ENCODE measurements at places on chromosomes 4 and X. TPM values are rescaled to one million over a fixed set of nuclear protein-coding genes. Genes with fewer than 3 reads are reported as not detected.

DNA sequence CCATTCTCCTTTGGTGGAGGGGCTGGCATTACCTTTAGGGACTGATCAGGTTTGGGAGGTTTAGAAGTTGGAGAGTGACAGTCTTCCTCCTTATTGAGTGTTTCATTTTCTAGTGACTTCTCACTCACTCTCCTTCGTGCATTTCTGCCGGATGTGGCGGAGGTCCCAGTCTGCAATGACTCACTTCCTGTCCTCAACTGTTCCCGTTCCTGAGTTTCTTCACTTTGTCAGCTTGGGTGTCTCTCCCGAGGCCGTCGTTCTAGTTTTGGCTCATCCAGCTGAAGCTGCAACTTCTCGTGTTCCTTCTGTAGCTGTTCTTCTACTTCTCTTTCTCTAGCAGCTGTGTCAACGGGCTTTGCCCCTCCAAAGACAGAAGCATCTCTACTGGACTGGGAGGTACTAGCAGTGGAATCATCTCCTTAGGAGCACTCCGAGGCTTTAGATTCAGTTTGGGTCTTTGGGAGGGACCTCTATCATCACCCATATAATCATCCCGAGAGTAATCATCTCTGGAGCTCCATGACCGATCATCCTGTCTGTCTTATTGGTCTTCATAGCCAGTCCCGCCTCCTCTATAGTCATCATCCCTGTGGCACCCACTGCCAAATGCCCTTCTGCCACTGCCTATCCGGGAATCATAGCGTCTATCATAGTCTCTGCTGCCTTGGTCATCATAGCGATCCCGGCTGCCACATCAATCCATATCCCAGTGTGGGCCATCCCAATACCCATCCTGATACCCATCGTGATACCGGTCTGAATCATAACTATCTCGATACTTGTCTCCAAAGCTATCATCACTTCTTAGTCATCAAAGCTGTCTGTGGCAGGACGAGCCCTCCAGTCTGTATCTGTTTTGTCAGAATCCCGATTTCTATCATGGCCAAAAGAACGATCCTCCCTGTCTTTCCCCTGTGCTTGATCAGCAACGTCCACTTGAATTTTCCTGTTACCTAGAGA lies 35.3 kb upstream of the VSIG4 start:
- no peaks in the 10 kb centered on the region for H3K36me3 ChIP-seq
- no peak overlapping the region for H3K4me3 ChIP-seq
- DNase-seq: no peak
- H3K4me1 ChIP-seq: no peaks in the 10 kb centered on the region

DNA sequence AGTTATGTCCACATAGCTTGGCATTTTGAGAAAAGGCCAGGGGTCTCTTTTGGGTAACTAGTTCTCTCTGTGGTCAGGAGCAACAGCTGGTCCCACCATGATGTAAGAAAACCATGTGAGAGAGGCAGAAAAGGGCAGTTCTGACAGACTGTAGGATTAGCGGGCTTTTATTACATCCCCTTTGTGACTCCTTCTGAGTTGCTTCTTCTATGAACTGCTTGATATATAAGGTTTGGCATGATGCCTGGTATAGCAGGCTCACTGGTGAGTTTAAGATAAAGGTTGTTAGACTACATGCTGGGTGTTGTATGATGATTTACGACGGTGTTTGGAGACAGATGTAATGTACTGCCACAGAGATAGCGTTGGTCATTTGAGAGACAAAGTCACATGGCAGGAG lies 2308.1 kb upstream of the AGA start:
- no peaks in the 10 kb centered on the region for H3K36me3 ChIP-seq
- no peaks in the 10 kb centered on the region for H3K4me1 ChIP-seq
- H3K27me3 ChIP-seq: no peaks in the 10 kb centered on the region
- DNase-seq: no peak

DNA sequence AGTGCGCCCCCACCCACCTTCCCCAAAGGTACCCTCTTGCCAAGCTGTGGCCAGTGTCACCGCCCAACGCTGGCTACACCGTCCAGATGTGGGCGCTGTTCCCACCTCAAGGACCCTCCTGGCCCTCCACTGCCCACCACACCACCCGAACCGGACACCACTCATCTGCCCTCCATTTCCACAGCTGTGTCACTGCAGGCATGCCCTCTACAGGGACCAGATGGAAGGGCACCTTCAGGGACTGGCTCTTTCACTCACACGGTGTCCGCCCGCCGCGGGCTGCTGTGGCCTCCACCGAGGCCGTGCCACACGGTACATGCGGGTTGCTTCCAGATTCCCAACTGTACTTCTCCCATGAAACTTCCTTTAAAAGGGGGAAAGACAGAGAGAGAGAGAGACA lies 87.7 kb downstream of the FAM53A start:
- no peak for DNase-seq
- no peaks in the 10 kb centered on the region for H3K36me3 ChIP-seq
- no peaks in the 10 kb centered on the region for H3K4me1 ChIP-seq

- H3K4me3 ChIP-seq: no peak overlapping the region
- DNase-seq: no peak
- no peaks in the 10 kb centered on the region for H3K4me1 ChIP-seq
- H3K27ac ChIP-seq: no peak overlapping the region
Observed at GRCh38 chr4:54714631-54715030, 56.9 kb downstream of the KIT start.

- H3K4me3 ChIP-seq: no peak overlapping the region
- no peaks in the 10 kb centered on the region for H3K4me1 ChIP-seq
- no peaks in the 10 kb centered on the region for H3K27me3 ChIP-seq
- DNase-seq: no peak
Observed at GRCh38 chrX:38632516-38632915, 71.2 kb downstream of the TSPAN7 start.

- no peak overlapping the region for H3K27ac ChIP-seq
- H3K36me3 ChIP-seq: no peaks in the 10 kb centered on the region
- no peak for DNase-seq
- no peaks in the 10 kb centered on the region for H3K4me1 ChIP-seq
- H3K4me3 ChIP-seq: no peak overlapping the region
Observed at GRCh38 chr4:125447551-125448290, 133.0 kb downstream of the FAT4 start.

DNA sequence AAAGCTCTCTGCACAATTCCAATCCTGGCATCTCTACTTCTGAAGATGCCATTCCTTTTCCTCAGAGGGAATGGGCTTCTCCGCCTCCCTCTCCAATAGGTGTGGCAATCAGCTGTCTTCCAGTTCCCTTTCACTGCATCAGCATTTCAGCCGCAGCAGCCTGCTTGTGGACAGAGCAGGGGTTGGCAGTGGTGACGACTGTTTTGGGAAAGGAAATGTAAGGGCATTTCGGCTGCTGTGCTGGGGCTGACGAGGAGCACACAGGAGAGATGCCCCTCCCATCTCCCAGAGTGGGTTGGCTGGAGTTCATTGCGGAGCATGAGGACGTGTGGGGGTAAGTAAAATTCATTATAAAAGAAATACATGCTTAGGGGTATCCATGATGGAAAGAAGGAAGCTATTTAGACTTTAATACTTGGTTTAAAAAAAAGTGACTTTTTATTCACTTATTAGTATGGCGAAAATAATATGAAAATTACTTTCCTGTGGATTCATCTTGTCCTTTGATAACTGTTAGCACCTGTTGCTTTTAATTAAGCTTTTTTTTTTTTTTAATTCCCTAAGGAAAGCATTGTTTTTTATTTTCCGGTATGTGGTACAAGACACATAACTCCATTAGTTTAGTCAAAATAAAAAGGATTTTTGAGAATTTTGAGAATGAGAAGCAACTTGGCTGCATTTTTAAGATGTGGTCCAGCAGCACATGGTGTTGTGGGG lies at the start of gene LIMCH1:
Gene LIMCH1 (plus strand): TSS at position 141 of the 717 bp plus-strand sequence. CDS start 67,839 bp downstream, outside the sequence.
- peak; percentile 48 for DNase-seq
- no peaks in the 10 kb centered on the region for H3K4me1 ChIP-seq
- H3K27me3 ChIP-seq: no peaks in the 10 kb centered on the region
- H3K36me3 ChIP-seq: no peaks in the 10 kb centered on the region
- peak within 1 kb of the TSS; percentile 2 for H3K27ac ChIP-seq

DNA sequence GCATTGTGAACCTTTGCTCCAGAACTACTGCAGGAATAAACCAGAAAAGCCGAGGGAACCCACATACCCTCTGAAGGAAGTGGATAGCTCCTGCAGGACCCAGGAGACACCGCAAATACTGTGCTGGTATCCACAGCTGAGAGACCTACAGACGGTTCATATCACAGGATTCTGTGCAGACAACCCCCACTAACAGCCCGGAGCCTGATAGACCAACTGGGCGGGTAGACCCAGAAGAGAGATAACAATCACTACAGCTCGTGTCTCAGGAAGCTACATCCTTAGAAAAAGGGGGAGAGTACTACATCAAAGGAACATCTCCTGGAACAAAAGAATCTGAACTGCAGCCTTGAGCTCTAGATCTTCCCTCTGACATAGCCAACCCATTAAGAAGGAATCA lies 150.8 kb downstream of the FRAS1 start:
- no peaks in the 10 kb centered on the region for H3K4me1 ChIP-seq
- DNase-seq: no peak
- no peak overlapping the region for H3K27ac ChIP-seq
- no peaks in the 10 kb centered on the region for H3K27me3 ChIP-seq
- no peaks in the 10 kb centered on the region for H3K36me3 ChIP-seq

- H3K27me3 ChIP-seq: no peaks in the 10 kb centered on the region
- H3K36me3 ChIP-seq: no peaks in the 10 kb centered on the region
- H3K27ac ChIP-seq: no peak overlapping the region
- no peak for DNase-seq
Observed at GRCh38 chrX:136528645-136529315, 3.2 kb upstream of the VGLL1 start.

GRCh38 chr4:8761824-8762205 lies 109.8 kb downstream of the HMX1 start:
- H3K27me3 ChIP-seq: no peaks in the 10 kb centered on the region
- no peaks in the 10 kb centered on the region for H3K36me3 ChIP-seq
- H3K4me3 ChIP-seq: no peak overlapping the region
- DNase-seq: no peak

Gene RNF175
- total RNA-seq: not detected

Gene TCEAL7
- 1.9 TPM for total RNA-seq

Gene MAB21L2
- total RNA-seq: 55.3 TPM

All from Peyer's patch (tissue), 4 donors.